ENCODE measurements at places on chromosomes 1 and 21. TPM values are rescaled to one million over a fixed set of nuclear protein-coding genes. Genes with fewer than 3 reads are reported as not detected.

SLC35F3 gene
- polyA plus RNA-seq: 0.03 TPM

CD34 gene
- polyA plus RNA-seq: 9.4 TPM

GPR157 gene
- 1.7 TPM for polyA plus RNA-seq

CD164L2 gene
- polyA plus RNA-seq: 0.61 TPM

LRRC71 gene
- 0.03 TPM for polyA plus RNA-seq

RGS7 gene
- polyA plus RNA-seq: 0.13 TPM

IGSF3 gene
- polyA plus RNA-seq: 1.1 TPM

RBM34 gene
- polyA plus RNA-seq: 26.0 TPM

RAB7B gene
- polyA plus RNA-seq: 6.4 TPM

NEK2 gene
- polyA plus RNA-seq: not detected

CA6 gene
- 0.12 TPM for polyA plus RNA-seq

C1orf226 gene
- polyA plus RNA-seq: 1.5 TPM

LCE3E gene
- not detected for polyA plus RNA-seq

SCNM1 gene
- polyA plus RNA-seq: 29.7 TPM

AMPD1 gene
- 0.03 TPM for polyA plus RNA-seq

CD5L gene
- polyA plus RNA-seq: 0.45 TPM

CD48 gene
- 3.7 TPM for polyA plus RNA-seq

NUF2 gene
- polyA plus RNA-seq: 0.90 TPM

AUNIP gene
- polyA plus RNA-seq: 0.22 TPM

All from adipose tissue (tissue), 3 donors.